ENCODE measurements at places on chromosomes 3 and 15.

DNA sequence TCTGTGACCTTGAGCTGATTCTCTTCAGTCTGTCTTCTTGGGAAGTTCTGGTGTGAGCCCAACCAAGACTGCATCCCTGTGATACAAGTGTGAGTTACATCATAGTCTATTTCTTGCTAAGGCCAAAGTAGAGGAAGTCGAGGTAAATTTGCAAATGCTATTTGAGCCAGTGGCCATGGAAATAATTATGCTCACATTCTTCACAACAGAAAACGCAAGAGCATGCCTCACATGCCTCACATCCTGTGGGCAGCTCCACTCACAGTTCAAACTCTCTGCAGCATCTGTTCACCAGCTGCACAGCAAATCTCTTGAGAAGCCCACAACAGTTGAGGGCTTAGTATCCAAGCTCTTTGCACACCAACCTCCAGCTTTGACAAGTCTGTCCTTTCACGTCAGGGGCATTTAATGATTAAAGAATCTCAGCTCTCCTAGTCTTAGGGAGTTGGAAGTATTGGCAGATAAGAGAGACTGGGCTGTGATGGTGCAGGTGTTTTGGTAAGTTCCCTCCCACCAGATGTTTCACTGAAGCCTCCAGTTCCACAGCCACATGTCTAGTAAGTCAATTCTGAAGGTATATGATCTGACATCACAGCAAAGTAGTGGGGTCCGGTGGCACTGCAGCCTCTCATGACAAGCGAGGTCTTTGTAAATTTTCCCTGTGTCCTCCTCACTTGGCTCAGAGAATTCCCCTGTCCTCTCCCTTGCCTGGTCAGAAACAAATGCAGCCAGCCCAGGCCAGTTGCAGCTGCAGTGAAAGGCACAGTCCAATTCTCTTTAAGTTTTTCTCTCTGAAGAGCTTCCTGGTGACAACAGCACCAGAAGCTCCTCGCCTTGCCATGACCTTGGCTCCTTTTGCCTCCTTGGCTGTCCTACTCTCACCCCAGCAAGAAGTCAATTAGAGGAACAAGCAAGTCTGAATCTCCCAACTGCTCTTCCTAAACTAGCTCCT is 166.1 kb downstream of the SSR3 start:
- peak; percentile 27 for DNase-seq

DNA sequence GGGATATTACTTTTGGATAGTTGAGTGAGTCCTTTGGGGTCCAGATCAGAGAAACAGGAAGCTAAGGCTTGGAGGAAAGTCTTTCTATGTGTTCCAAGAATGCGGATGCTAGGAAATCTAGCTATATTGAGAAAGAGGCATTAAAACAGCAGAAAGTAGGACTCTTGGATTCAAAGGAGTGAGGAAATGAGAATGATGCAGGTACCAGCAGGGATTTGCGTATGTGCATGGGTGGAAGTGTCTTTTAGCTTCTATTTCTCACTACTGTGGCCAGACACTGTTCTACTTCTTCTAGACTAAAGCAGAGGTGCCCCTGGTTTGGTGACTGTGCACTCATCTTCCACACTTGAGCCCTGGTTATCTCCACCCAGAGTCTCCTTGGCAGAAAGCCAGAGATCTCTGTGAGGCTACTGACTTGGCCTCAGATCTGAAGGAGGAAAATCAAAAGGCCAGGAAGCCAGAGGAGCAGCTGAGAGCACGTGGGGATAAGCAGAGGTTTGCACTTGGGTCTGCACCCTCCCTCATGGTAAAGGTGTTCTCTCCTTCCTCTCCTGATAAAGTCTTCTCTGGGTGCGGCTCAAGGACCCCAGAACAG is 44.3 kb downstream of the ATP2B2 start:
- DNase-seq, result no peak

GRCh38 chr15:27853624-27854455 is 245.3 kb downstream of the OCA2 start:
- no peak for DNase-seq

DNA sequence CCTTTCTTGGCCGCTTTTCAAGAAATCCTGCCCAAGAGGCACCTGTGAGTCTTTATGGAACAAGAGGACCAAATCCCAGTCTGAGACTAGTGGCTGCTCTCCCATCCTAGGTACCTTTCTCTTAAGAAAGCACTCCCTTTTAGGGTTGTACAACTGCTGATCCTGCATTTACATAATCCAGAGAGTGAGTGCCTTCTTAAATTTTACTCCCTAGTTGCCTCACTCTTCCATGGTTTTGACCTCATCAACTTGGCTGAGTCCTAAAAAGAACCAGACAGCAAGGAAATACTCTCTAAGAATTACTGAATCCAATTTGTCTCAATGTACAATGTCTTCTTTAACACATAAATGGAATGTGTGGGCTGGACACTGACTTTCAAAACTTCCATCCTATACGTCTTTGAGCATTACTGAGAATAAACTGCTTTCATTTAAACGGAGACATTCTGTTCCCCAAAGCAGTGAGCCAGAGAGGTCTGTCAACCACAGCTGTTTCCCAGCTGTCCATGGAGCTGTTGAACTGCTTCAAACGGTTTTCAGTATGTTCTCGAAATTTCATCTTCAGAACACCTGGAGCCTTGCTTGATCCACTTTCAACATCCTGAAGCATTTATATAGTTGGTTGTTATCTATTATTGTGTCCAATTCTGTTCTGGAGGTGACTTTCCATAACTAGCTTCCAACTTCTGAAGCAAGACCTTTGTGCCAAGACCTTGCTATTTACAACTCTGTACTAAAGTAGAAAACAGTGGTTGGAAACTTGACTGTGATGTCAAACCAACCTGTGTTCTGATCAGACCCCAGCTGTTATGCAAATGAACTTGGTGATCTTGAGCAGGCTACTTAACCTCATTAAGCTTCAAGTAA is 179.1 kb downstream of the SLC9A9 start:
- no peak for DNase-seq

GRCh38 chr15:31554261-31554660 is 227.6 kb downstream of the KLF13 start:
- no peak for DNase-seq

DNA sequence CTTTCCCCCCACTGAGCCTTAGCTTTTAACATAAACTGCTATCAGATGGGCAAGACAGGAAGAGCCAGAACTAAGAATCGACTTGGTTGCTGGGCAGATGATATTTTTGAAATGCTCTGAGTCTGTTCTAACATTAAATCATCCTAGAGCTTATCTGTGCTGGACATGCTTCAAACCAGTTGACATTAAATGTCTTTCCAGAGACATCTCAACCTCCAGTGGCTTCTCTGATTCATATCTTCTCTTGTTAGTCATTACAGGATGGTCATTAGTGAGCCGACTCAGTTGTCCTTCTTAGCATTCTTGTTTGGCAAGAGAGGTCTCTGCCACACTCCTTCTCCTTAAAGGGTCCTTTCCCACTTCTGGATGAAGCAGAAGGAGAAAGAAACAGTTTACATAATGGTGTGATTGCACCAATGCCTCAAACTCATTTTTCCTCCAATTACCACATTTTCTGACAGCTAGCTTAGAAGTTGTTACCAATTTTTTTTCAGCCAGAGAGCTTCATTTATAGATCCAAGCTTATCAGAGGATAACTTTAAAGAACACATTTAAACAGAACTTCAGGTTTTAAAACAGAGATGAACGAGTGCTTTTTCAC is 21.7 kb upstream of the SYN2 start:
- no peak for DNase-seq

DNA sequence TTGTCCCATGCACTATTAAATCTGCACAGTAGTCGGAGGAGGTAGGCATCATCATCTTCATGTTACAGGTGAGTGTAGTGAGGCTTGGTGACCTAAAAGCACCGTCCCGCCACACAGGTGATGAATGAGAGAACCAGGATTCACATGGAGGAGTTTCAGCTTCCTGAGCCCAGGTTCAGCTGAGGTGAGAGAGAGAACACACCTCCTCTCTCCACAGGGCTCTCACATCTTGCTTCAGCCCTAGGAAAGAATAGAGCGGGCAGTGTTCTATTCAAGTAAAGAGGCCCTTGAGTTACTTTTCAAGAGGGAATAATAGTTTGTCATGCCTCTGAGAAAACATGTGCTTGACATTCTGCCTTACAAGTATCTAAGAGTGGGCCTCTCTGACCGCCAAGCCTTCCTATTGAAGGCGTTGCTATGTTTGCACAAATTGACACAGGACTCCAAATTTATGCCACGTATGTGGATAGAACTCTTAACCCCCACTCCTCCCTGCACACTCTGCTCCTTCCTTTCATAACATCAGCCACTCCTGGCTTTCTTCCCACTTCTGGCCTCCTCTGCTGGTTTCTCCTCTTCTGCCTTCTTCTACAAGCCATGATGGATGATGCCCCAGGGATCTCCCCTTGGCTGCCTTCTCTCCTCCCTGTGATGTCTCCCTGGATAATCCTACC is 138.3 kb upstream of the ABHD17C start:
- DNase-seq, result no peak

DNA sequence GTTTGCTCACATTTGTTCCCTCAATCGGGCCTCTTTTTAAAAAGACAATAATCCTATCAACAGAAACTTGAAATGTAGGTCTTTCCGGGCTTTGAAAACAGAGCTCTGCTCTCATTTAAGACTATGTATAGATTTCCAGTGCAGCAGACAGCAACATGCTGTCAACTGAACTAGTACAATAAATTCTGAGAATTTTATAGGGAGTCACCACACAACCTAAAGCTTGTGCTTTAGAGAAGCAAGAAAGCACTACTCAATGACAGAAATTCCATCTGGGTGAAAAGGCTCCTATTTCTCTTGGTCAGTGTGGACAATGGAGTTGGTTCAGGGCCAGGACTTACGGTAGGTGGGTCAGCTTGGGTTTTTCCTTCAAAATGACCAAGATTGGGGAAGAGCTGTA is 583.5 kb downstream of the ROBO1 start:
- DNase-seq, result no peak

GRCh38 chr15:96331144-96331944 is 844 bp downstream of the NR2F2 start:
- no peak for DNase-seq

- DNase-seq, result no peak
Measured at GRCh38 chr3:42601896-42602581, 1.6 kb downstream of the NKTR start.

DNA sequence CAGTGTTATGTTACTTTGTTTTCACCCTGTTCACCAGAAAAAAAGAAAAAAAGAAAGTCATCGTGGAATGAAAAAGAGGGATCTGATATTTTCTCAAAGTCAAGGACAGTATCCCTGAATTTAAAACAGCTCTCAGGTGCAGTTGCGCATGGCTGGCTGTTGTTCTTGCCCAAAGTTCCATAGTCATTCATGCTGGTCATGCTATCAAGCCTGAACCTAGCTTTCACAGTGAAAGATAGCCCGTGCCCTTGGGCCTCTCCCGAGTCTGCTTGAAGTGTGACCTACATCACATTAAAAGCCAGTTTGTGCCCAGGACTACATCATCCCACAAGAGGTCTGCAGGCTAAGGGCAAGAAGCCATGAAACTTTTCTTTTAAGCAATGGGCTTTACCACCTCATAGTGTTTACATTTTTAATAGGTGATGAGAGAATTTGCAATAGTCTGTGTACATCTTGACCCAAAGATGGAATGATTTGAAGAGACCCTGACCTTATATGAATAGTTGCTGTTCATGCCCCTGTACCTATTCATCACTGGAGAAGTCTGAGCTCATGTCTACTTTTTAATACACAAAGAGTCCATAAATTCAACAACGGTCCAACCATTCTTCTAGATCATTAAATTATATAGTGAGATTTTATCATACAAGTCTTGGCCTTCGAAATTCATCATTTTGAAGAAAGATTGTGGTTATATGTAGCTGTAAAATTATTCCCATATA is 522.5 kb upstream of the MCTP2 start:
- DNase-seq, result no peak

Measured in NCI-H1694 (cell line).